Left colon (tissue), 2 donors: ENCODE measurements at places on chromosomes 7 and 10. TPM values are rescaled to one million over a fixed set of nuclear protein-coding genes. Genes with fewer than 3 reads are reported as not detected.

POLD2 gene
- total RNA-seq = 40.5 TPM

SLIT1 gene
- total RNA-seq = 0.06 TPM

TMEM72 gene
- 25.0 TPM for total RNA-seq

KAZALD1 gene
- 17.7 TPM for total RNA-seq

CLRN3 gene
- total RNA-seq = 155 TPM

SLC16A9 gene
- total RNA-seq = 22.9 TPM

FAM25C gene
- total RNA-seq = not detected

LLCFC1 gene
- total RNA-seq = not detected

HK1 gene
- 64.1 TPM for total RNA-seq

PTF1A gene
- not detected for total RNA-seq

SLC29A4 gene
- 23.4 TPM for total RNA-seq
